Neural crest cell (in vitro differentiated cells): ENCODE measurements at places on chromosomes 3 and 15.
A peak's percentile ranks its signal among the peaks of the same experiment; 100 is the strongest.

DNA sequence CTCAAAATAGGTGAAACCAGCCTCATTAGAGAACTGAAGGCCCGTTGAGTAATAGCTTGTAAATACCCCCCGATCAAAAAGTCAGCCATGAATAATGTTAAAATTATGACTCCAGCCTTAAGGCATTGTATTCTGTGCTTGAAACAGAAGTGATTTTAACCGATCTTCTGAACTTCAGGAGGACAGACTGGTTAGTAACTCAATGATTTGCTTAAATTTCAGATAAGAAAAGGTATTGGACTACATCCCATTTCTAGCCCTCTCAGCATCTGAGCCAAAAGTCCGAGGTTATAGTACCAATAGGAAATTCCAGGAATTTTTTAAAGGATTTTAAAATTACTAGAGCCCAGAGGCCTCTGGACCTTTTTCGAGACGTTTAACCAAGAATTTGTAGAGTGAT lies 67.7 kb upstream of the FGF12 start:
- no peak for DNase-seq

DNA sequence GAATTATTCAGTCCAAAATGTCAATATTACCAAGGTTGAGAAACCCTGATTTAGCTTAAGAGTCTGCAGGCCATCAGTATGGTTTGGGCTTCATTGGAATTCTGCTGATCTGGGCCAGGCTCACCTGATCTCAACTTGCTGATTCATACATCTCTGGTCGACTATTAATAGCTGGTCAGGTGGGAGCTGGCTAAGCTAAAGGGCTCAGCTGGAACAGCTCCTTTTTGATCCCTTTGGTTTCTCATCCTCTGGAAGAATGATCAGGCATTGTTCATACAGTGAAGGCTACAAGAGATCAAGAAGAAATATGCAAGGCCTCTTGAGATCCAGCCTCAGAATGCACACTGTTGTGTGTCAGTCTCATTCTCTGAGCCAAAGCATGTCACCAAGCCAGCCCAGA lies 123.3 kb upstream of the MME start:
- DNase-seq, result no peak

DNA sequence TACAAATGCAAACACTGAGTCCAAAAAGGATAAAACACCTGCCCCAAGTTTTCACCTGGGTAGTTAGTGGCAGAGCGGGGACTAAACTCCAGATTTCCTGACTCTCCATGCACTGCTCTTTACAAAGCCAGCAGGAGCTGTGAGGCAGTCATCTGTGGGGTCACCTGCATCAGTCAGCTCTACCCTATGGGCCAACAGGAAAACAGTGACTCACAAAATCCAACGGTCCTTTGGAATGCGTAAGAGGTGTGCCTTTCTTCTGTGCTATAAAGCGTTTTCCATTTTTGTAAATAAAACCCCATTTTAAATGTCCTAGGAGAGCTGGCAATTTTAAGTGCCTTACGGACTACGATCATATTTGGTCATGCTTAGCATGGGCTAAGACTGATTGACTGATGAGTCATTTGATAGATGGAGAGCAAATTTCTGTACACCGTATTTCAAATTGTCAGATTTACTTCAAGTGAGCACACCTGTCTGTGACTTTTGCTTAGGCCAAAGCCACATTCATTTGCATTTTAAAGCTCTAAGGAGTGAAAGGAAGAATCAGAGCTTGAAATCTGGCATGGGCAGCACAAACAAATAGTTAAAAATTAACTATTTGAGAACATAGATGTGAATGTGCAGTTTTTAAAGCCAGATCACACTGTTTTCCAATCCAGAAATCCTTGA lies 4.4 kb upstream of the COL8A1 start:
- no peak for DNase-seq

- no peak for DNase-seq
These were observed 71.2 kb downstream of the CHDH start for GRCh38 chr3:53775018-53775417.

DNA sequence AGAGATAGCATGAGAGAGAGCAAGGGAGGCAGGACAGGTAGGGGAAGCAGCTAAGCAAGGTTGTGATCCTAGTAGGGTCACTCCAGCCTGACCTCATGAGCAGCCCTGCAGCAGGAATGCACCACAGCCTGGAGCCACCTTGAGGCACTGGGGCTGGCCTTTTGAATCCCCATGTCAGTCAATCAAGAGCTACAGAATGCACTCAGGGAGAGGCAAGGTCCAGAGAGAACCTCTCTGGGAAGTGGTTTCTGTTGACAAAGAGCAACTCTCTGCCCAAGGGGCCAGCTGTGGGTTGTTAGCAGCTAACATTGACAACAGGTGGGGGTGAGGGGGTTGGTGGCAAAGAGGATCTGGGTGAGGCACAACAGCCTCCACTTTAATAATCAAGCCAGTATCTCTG lies 54.6 kb downstream of the TRANK1 start:
- no peak for DNase-seq

DNA sequence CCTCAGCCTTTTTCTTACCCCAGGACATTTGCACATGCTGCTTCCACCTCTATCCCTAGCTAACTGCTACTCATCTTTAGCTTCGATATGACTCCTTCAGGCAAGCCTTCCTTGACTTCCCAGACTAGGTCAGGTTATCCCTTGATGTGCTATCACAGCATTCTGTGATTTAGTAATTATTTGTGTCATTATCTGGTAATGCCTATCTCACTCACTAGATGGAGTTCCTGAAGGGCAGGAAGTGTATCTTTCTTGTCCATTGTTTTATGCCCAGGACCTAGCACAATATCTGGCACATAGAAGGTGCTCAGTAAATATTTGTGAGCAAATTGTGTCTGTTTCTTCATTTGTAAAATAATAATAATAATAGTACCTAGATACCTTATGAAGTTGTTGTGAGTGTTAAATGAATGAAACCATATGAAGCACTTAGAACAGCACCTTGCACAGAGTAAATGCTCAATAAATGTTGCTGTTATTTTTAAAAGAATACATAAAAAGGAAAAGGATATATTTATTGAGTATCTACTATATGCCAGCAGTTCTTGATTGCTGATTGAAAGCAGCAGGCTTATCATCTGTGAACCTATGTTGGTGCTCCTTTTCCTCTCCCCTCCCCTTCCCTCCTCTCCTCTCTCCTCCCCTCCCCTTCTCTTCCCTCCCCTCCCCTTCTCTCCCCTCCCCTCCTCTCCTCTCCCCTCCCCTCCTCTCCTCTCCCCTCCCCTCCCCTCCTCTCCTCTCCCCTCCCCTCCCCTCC lies 31.5 kb downstream of the SQOR start:
- no peak for DNase-seq

- no peak for DNase-seq
These were observed 367.4 kb downstream of the GAP43 start for GRCh38 chr3:115990669-115991068.

- no peak for DNase-seq
These were observed 1.0 kb downstream of the C3orf38 start for GRCh38 chr3:88150806-88151205.

DNA sequence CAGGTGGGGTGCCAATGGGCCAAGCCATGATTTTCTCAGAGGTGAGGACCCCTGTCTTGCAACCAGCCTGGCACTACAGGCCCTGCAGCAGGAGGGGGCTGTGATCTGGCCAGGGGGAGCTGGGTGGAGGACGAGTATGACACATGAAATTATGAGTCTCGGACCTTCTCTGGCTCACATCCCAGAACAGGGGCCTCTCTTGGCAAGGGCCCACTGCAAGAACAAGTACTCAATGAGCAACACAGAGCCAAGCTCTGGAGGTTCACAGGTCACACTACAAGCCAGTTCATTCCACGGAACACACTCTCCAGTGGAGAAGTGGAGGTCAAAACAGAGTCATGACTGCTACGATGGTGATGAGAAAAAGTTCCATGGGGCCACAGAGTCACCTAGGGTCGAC lies 28.3 kb downstream of the CCDC32 start:
- DNase-seq, result no peak

- DNase-seq, result no peak
These were observed 36.9 kb upstream of the PIAS1 start for GRCh38 chr15:68017201-68017600.

- no peak for DNase-seq
These were observed 6.9 kb upstream of the SKIC8 start for GRCh38 chr15:78306176-78306774.

DNA sequence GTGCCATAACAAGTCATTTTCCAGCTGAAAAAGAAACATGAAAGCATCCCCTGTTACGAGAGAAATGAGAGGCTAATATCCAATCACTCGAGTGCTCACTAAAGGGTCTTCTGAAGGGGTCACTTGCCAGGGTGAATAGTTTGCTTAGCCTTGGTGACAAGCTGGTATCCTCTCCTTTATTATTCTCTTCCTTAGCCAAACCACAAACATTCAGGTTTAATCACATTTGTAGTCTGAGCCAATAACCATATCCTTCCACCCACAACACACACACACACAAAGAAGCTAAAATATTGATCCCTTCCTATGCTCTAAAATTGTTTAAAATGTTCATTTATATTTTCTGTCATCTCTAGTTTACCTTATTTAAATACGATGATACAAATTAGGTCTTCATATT lies 240.5 kb upstream of the TMCO5A start:
- DNase-seq, result no peak

- DNase-seq, result no peak
These were observed 7.1 kb downstream of the NPTN start for GRCh38 chr15:73626072-73626471.

DNA sequence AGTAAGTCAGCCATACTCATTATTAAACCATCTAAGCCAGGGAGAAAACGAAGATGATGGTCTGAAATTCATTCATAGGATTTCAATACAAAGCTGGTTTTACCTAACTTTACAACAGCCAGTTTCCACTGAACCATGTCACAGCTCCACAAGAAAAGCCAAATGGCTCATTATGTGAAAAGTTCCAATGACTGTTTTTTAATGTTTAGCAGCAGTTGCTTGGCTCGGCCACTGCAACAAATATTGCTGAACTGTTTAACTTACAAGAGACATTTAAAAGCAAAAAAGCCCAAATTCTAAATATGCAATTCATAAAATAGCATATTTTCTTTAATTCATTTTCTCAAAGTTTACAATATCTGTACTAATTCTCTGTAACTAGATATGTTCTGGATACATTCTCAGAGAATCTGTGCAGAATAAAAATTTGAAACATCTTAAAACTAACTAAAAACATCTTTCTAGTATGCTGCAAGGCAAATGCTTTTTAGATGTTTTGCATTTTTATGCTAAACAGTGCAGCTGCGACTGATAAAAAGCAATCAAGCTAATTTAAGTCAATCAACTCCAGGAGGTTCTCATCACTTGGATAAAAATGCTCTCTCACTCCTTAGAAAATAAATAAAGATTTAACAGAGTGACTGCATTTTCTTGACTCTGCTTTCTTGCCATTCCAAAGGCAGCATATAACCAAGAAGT lies 356.5 kb downstream of the ERC2 start:
- DNase-seq, result no peak

- DNase-seq, result no peak
These were observed 524.5 kb upstream of the TGFBR2 start for GRCh38 chr3:30081904-30082303.

DNA sequence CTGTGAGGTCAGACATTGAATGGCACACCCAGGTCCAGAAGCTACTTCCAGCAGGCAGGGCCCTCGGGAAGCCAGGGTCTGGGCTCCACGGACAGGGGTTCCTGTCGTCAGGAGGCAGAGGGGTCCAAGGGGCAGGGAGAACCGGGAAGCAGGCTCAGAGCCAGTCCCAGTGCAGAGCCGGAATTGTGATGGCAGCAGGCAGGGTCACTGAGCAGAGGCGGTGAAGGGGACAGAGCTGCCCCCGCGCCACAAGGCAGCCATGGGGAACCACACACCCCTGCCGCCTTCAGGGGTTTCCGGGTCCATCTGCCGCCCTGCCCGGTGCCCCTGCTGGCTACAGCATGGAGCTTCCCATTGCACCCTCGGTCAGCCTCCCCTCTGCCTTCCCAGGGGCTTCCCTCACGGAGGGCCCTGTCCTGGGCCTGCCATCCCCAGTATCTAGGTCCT lies 136.9 kb downstream of the NSMCE3 start:
- DNase-seq, result no peak

- DNase-seq, result no peak
These were observed 161.0 kb upstream of the SLC24A5 start for GRCh38 chr15:47959617-47960413.

- DNase-seq, result no peak
These were observed 777.6 kb downstream of the ROBO1 start for GRCh38 chr3:78990156-78990555.

DNA sequence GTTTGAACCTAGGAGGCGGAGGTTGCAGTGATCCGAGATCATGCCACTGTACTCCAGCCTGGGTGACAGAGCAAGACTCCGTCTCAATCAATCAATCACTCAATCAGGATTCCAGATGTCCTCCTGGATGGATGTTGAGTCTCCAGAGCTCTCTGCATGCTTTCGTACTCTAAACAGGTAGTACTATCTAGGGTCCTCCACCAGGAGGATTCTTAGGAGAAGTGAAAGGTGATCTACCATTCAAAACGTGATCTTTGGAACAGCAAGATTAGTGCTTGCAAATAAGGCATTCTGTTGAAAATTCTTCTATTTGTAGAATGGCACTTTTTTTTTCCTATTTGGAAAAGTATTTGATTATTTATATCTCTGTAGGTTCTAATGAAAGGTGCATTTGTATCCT lies 34.3 kb downstream of the CNOT10 start:
- no peak for DNase-seq

DNA sequence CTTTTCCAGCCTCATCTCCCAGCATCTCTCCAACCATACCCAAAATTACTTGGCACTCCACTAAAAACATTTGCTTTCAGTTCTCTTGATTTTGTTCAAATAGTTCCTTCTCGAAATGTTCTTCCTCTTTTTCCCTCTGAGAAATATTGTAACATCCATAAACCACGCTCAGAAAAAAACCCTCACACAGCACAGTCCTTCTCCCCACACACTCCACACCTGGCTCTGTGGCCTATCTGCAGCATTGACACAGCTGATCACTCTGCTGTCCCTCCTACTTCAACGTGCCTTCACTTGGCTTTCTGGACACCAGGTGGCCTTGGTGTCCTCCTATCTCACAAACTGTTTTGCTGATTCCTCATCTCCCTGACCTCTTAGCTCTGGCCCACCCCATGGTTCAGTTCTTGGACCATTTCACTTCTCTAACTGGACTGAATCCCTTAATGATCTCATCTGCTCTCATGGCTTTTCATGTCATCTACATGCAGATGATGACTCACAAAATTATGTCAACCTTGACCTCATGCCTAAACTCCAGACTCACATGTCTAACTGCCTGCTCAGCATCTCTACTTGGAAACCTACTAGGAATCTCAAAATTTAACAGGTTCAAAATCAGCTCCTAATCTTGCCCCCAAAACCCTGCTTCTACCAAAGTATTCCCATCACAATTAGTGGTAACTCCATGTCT lies 93.3 kb downstream of the TRIM42 start:
- DNase-seq, result no peak

- DNase-seq, result no peak
These were observed 901 bp downstream of the ALS2CL start for GRCh38 chr3:46692566-46692990.

- DNase-seq, result peak; percentile 49
These were observed 206.6 kb downstream of the TLE3 start for GRCh38 chr15:69891070-69891536.

DNA sequence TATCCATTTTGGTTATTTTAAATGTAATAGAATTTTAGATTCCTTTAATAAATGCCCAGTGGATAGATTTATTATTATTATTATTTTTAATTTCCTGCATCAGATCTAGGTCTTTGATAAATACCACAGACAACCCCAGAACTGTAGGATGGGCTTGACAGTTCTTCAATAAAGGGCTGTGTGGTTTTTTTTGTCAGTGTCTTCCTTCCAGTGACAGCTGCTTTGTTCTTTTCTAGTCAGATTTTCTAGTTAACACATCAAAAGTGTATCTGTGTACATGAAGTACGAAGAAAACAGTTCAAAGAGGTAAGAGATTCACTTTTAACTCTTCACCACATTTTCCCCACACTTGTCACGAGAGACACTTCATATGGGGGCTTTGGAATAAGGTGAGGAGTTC lies 120.3 kb downstream of the SAMMSON start:
- DNase-seq, result no peak
